ENCODE measurements at places on chromosomes 4 and X. TPM values are rescaled to one million over a fixed set of nuclear protein-coding genes. Genes with fewer than 3 reads are reported as not detected.

DNA sequence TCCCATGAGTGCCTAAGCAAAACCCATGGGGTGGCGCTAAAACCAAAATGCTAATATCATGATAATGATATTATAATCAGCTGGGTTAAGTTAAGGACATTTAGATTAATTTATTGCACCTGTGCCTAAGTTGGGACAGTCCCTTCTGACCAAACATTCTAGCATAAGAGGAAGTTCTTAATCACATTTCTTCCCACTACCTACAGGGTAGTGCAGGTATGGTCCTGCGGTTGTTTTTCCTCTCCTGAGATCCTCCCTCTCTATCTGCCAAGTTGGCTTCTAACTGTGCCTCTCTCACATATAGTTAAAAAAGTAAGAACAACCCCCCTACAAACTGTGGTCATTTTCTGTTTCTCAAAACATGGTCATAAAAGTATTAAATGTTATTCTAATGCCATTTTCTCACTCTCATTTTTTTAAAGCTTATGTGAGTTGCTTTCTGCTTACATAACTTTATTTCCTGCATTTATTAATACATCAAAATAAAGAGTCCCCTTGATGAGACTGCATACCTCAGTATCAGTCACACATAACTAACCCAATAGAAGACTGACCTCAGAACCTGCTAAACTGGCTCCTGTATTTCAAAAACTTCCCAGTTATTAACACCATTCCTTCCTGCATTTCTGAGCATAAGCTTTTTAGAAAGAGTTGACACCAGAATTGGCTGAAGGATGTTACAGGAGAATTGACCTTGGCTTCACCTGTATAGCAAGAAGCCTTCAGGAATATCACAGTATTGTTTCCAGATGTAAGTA lies 1332.5 kb downstream of the FSTL5 start:
- DNase-seq = no peak

- DNase-seq = no peak
Measured at GRCh38 chr4:128524311-128524710, 236.7 kb upstream of the PGRMC2 start.

- no peak for DNase-seq
Measured at GRCh38 chr4:112210777-112211176, 20.8 kb upstream of the AP1AR start.

- DNase-seq = no peak
Measured at GRCh38 chr4:74930162-74930561, 2.8 kb upstream of the PARM1 start.

- DNase-seq = no peak
Measured at GRCh38 chr4:1381181-1381621, 25.0 kb downstream of the NKX1-1 start.

GRCh38 chr4:10740891-10741620 lies 56.5 kb upstream of the CLNK start:
- no peak for DNase-seq

- no peak for DNase-seq
Measured at GRCh38 chr4:105840426-105841174, 54.7 kb upstream of the NPNT start.

DNA sequence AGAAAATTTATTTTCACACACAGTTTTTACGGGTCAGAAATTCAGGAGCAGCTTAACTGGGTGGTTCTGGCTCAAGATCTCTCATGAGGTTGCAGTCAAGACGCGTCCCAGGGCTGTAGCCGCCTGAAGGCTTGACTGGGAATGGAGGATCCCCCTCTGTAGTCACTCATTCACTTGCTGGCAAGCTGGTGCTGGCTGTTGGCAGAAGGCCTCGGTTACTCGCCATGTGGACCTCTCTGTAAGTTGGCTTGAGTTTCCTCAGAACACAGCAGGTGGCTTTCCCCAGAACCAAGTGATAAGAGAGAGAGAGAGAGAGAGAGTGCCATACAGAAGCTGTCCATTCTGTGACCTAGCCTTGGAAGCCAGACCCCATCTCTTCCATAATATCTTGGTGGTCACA lies 132.8 kb downstream of the DCLK2 start:
- DNase-seq = no peak

DNA sequence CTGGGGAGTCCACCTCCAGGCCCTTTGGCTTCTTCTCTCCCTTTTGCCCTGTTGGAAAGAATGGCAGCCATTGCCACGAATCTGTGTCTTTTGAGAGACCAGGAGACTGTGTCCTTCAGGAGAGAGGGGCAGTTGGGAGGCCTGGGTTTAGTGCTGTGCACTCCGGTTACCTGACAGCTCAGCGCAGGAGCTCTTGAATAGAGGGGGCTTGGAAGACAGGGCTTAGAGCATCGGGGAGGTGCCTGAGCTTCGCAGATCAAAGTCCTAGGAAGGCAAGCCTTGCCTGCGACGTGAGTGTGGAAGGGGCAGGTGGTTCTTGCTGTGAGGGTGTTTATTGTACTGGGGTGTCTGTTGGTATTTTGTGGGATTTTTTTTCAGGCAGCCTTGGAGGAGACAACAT lies 41.9 kb upstream of the TADA2B start:
- no peak for DNase-seq

- no peak for DNase-seq
Measured at GRCh38 chr4:127997534-127998388, 32.6 kb downstream of the ABHD18 start.

GRCh38 chrX:143994206-143994605 lies 110.3 kb downstream of the UBE2NL start:
- no peak for DNase-seq

GRCh38 chr4:3374011-3374645 lies 67.6 kb upstream of the HGFAC start:
- no peak for DNase-seq

DNA sequence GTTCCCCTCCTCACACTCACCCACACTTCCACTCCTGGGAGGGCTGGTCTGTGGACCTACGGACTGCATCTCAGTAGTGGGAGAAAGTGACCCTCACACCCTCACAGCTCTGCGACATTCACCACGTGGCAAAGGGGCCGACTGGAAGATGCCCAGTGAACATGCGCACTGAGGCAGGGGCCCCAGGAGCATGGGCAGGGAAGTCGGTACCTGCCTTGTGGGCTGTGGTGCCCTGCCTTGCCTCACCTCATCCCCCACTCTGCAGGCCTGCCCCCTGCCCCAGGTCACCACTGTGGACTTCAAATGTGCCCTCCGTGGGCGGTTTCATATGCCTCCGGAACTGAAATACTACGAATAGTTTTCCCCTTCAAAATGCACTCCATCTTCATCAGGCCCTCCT lies 46.2 kb upstream of the XAGE1B start:
- DNase-seq = no peak

- no peak for DNase-seq
Measured at GRCh38 chr4:67684839-67685531, 16.0 kb downstream of the UBA6 start.

- no peak for DNase-seq
Measured at GRCh38 chrX:29617725-29618124, 597.6 kb upstream of the MAGEB2 start.

- DNase-seq = no peak
Measured at GRCh38 chr4:74874753-74875367, 58.1 kb upstream of the PARM1 start.

DNA sequence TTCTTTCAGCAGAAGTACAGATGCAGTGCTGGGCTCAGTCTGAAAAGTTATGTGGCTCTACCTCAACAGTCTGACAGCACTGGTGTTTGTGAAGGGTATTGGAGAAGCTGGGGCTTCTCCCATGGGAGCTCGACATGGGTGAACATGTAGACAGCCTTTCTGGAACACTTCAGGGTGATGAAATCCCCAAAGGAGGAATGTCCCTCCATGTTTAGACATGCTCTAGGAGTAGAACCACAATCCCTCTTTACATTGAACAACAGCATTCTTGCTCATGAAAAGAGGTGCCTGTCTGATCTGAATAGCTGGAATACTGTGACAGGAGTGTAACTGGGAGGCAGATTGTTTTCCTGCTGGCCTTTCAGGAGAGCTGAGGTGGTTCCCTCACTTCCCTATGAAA lies 53.8 kb upstream of the NAP1L2 start:
- DNase-seq = no peak

DNA sequence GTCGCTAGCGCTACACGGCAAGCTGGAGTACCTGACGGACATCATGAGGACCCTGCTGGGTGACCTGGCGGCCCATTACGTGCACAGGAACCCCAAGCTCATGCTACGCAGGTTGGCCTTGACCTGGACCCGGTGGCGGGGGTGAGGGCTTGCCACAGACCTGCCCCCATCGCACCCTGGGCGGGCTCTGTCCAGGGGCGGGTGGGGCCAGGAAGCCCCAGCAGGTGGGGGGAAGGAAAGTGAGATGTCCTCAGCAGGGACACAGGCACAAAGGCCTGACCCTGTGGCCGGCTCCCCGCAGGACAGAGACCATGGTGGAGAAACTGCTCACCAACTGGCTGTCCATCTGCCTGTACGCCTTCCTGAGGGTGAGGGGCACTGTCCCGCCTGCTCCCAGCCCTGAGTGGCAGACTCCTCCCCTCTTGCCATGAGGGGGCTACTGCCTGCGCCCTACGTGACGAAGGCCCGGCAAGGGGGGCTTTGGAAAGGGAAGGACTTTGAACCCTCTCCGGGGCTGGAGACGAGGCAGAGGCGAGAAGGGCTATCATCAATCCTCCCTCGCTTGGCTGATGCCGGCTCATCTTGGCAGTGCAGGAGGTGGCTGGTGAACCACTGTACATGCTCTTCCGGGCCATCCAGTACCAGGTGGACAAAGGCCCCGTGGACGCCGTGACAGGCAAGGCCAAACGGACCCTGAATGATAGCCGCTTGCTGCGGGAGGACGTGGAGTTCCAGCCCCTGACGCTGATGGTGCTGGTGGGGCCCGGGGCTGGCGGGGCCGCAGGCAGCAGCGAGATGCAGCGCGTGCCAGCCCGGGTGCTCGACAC lies 5.3 kb upstream of the SRPK3 start:
- DNase-seq = no peak

GRCh38 chrX:103780336-103781061 lies 3.9 kb downstream of the PLP1 start:
- DNase-seq = no peak

Gene XK
- total RNA-seq = 0.10 TPM

Gene PNMA6A
- 0.54 TPM for total RNA-seq

Gene GAGE12E
- not detected for total RNA-seq

Gene PDLIM3
- 0.23 TPM for total RNA-seq

Measured in T-cell (primary cell).